ENCODE measurements at places on chromosomes 2 and 18.
A peak's percentile ranks its signal among the peaks of the same experiment; 100 is the strongest.

- DNase-seq: no peak
Observed at GRCh38 chr2:45697190-45697589, 45.7 kb downstream of the PRKCE start.

DNA sequence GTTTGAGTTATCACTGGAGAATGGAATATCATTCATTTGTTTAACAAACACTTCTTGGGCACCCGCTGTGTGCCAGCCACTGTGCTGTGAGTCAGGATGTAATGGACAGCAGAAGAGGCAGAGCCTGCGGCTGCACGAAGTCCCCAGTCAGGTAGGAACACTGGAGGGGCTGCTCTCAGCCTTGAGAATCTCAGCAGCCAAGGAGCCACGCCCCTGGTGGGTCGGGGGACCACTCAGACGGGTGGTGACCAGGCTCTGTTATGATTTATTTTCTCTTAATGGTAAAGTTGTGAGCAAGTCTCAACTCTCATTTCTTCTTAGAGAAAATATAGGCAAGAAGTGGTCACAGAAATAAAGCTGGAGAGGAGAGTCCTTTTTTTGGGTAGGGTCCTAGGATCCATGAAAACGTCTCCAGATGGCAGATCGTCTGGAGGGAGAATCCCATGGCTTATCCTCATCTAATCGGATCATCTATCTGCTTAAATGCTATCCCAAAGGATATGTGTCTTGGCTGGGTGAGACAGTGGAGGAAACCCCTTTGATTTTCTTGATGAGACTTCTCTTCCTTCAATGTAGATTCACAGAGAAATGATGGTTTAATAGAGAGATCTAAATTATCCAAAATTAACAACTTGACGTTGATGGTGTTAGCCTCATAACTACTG, 129.1 kb upstream of the LGALSL start:
- DNase-seq: no peak

GRCh38 chr2:200348897-200349563, 42.5 kb downstream of the SPATS2L start:
- no peak for DNase-seq

DNA sequence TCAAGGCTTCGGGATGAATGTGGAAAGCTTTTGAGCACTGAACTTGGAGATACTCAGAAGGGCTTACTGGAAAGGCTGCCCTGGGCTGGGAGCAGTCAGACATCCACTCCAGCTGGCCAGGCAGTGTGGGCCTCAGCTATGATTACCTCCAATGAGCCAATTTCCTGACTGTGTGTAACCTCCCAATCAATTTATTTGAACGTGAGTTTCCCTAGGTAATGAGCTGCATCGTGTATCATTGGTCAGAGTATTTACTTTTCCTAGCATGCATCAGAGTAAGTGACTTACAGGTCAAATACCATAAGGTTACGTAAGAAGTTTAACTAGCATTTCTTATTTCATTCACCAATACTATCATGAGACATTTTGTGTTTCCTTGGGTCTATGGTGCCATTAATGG, 11.0 kb upstream of the CTAGE1 start:
- no peak for DNase-seq

- no peak for DNase-seq
Observed at GRCh38 chr2:115161771-115162493, 719.5 kb downstream of the DPP10 start.

GRCh38 chr2:220665108-220665471, 907.0 kb downstream of the EPHA4 start:
- no peak for DNase-seq

DNA sequence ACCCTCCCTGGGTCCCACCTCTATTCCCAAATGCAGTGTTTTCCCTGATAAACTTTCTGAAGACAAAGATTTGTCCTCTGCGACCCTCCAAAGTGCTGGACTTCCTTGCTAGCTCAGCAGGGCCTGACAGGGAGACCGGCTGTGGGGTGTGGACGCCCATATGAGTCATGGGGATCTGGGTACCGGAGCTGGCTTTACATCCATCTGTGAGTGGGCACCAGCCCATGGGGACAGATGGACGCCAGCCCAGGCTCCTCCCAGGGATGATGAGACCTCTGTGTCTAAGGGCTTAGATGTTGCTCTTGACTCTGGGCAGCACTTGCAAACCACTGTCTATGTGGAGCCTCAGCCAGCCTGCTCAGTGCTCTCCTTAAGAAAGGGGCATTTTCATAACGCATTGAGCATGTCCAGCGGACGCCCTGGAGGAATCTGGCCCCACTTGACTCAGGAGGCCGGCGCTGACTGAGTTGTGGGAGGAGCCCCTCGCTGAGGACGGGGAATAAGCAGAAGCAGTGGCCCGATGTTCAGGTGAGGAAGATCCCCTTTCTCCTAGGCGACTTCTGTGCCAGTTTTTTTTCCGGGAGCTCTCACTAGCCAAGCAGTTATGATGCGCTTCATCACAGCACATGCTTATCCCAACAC, 229.4 kb upstream of the MYT1L start:
- DNase-seq: no peak

DNA sequence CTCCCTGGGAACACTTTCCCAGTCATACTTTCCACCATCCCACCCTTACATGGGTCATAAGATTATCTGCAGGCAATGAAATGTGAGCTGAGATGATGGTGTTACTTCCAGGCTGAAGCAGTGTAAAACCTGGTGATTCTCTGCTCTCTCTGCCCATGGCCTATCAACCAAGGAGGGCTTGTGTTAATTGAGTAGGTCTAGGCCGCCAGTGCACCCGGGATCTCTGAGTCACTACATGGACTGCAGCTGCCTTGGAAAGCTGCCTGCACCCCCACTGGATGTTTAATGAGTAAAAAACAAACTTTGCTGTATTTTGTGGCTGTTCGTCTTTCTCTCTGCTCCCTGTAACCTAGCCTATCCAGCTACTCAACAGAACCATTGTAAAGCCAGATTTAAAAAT, 451.7 kb upstream of the SMIM21 start:
- DNase-seq: no peak

GRCh38 chr18:79405781-79406575, 10.2 kb downstream of the NFATC1 start:
- DNase-seq: peak; percentile 69

DNA sequence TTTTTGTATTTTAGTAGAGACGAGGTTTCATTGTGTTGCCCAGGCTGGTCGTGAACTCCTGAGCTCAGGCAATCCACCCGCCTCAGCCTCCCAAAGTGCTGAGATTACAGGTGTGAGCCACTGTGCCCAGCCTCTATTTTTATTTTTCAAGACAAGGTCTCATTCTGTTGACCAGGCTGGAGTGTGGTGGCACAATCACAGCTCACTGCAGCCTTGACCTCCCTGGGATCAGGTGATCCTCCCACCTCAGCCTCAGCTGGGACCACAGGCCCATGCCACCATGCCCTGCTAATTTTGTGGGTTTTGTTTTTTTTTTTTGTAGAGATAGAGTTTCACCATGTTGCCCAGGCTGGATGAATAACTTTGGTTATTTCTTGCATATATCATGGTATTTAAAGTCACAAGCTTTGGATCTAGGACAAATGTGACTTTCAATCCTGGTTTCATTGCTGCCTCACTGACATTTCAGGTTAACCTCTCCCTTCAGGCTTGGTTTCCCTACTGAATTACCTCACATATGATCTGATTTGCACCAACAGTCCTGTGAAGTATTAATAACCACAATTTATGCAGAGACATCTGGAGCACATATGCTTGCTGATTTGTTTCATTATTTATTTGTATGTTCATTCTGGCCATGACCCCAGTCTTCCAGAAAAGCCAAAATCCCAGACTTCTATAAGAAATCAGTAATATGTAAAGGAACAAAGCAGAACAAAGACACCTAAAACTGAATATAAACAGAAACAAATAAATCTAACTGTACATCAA, 17.5 kb upstream of the RAB31 start:
- DNase-seq: no peak

DNA sequence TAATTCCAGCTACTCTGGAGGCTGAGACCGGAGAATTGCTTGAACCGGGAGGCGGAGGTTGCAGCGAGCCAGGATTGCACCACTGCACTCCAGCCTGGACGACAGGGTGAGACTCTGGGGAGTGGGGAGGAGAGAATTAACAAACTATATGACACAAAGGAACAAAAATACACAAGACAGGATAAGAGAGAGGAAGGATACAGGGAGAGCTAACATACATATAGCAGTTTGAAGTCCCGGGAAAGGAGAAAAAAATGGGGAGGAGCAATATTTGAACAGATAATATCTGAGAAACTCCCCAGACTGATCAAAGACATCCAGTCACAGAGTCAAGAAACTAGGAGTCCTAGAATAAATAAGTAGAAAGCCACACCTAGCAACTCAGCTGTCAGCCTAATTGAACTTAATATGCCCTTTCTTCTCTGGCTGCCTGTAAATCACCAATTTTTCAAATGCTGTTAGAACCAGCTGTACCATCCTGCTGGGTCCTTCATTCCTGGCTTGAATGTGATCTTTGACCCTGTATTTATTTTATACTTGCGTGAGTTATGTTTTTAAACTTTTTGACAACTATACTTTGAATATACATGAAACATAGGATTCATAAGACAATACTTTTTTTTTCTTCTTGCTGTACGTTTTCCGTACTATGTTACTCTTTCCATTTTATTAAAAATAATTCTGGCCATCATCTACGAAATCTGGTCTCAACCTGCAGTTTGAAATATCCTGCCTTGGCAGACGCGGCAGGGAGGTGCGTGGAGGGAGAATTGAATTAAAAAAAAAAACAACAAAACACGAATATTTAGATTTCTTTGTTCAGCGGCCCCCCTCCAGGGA, 876 bp upstream of the CYP27A1 start:
- no peak for DNase-seq

DNA sequence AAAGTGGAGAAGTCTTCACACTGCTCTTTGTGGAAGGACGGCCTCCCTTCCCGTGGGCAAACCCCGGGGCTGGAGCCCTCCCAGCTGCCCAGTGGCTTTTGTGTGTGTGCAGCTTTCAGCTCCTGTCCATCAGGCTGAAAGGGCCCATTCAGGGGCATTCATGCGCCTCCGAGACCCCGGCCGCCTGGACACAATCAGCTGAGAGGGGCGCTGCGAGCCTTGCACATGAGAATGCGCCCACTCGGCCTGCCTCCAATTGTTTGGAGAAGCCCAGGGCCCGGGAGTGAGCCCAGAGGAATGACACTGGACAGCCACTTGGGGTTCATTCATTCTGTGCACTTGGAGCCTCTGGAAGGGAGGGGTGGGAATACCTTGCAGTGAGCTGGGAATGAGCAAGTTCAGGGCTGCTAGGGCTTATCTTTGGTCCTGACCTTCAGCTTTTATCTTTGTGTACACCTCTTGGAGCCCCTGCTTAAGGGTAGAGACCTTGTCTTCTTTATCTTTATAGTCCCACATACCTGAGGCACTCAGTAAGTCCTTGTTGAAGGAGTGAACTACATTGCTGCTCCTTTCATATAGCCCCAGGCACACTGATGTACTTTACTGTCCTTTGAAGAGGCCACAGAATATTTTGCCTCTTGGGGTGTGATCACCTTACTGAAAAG, 56.5 kb downstream of the TCF7L1 start:
- DNase-seq: no peak

- DNase-seq: no peak
Observed at GRCh38 chr2:30385327-30385726, 61.7 kb upstream of the LCLAT1 start.

DNA sequence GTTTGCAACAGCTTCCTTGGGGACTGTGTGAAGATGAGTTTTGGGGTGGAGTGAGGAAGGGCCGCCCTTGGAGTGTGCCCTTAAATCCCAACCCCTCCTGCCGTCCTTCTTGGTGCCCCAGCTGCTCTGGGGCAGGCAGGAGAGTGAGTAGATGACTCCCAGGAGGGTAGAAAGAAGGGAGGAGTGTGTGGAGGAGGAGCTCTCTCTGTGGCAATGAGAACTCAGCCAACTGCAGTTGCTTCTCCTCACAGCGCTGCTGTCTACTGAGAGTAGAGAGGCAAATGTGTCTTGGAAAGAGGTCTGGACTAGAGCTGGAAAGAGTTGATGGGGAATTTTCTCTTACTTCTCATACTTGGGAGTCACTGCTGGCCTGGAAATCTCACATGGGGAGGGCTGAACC, 21.8 kb upstream of the SIX2 start:
- no peak for DNase-seq

DNA sequence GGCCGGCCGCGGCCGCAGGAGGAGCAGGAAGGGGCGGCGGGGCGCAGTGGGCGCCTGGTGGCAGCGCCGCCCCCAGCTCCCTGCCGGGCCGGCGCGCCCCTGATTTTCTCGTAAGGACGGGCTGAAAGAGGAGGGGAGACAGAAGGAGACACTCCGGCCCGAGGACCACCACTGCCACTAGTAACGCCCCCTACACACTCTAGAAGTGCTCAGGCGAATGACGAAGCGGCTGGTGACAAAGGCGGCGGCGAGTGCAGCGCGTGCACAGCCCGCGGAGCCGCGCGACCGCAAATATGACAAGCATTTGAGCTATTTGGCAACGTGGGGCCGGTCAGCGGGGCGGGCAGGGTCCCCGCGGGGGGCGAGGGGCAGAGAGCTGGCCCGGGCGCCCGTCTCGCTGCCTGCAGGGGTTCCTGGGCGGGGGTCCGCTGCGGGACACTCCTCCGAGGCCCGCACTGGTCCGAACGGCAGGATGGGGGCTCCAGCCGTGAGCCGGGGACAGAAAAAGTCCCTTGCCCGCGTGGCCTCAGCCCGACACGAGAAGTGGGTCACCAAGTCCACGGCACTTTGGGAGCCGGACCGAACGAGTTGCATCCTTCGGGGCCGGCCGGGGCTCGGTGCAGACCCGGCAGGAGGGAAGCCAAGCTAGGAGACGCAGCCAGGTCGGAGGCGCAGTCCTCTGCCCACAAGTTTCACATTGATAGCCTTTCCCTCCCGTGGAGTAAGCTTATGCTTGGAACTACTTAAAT, 524 bp upstream of the SERTAD2 start:
- peak; percentile 56 for DNase-seq

GRCh38 chr2:241150660-241151530, 628 bp downstream of the PPP1R7 start:
- DNase-seq: no peak

DNA sequence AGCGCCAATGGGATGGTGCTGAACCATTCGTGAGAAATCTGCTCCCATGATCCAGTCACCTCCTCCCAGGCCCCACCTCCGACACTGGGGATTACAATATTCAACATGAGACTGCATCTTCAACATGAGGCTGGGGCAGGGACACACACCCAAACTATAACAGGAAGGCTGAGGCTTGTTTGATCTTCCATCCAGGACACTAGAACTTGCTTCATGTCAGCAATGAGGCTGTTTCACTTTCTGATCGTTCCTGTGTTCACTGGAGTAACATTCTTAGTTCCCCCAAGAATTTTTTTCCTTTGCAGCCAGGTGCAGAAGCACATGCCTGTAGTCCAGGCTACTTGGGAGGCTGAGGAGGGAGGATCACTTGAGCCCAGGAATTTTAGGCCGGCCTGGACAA, 30.8 kb upstream of the SOX11 start:
- no peak for DNase-seq

GRCh38 chr2:200862532-200863000, 1.9 kb downstream of the CLK1 start:
- peak; percentile 66 for DNase-seq

- no peak for DNase-seq
Observed at GRCh38 chr2:82301506-82301905, 1997.0 kb upstream of the LRRTM1 start.

- no peak for DNase-seq
Observed at GRCh38 chr18:34549367-34549766, 160.7 kb upstream of the DTNA start.

GRCh38 chr2:150619607-150620330, 132.3 kb upstream of the RND3 start:
- DNase-seq: no peak

- DNase-seq: no peak
Observed at GRCh38 chr2:16725549-16725948, 59.9 kb upstream of the CYRIA start.
